D341Med (cell line): ENCODE measurements at places on chromosomes 11 and 22.

- no peak for DNase-seq
Observed at GRCh38 chr22:26812731-26813130, 155.3 kb downstream of the MIAT start.

DNA sequence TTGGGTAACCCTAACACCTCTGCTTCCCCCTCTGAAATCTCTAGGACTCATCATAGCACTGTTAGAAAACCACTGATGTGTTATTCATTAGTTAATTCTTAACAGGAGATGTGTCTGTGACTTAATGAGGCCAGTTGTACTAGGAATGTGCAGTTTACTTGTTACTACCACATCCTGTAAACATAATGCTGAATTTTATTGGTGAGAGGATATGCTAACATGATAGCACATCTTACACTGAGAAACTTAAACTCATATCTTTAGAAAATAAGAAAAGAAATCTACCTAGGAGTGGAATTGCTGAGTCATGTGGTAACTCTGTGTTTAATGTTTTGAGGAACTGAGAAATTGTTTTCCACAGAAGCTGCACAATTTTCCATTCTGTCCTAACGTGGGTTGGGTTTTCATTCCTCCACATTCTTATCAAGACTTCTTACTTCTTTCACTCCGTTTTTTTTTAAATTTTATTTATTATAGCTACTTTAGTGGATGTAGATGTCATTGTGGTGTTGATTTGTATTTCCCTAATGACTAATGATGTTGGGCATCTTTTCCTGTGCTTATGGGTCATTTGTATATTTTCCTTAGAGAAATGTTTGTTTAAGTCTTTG is 33.7 kb downstream of the RNF121 start:
- DNase-seq, result no peak

GRCh38 chr11:102911758-102912481 is 37.1 kb upstream of the MMP12 start:
- DNase-seq, result no peak

GRCh38 chr11:37509506-37509905 is 911.5 kb upstream of the RAG2 start:
- no peak for DNase-seq
